T-helper 1 cell treated with Interleukin-12 subunit alpha and Interleukin-12 subunit beta and Interleukin-4 antibody, amounts not matched to agents 30 ng/mL and 1 ng/mL, for 36 hours (primary cell): ENCODE measurements at places on chromosomes 5 and 9. TPM values are rescaled to one million over a fixed set of nuclear protein-coding genes. Genes with fewer than 3 reads are reported as not detected.

LEAP2 gene
- 2.7 and 3.8 TPM in 2 replicates for total RNA-seq

MYMK gene
- total RNA-seq, result not detected in 2 replicates

TLX3 gene
- not detected in 2 replicates for total RNA-seq

NMUR2 gene
- not detected in 2 replicates for total RNA-seq

KCNV2 gene
- total RNA-seq, result not detected in 2 replicates

SLC1A1 gene
- 0.12 and 0.32 TPM in 2 replicates for total RNA-seq

RGMB gene
- total RNA-seq, result 0.22 and 0.37 TPM in 2 replicates

DMGDH gene
- 1.3 TPM in 1 of 2 replicates, not detected in the other for total RNA-seq

FAM221B gene
- not detected in 2 replicates for total RNA-seq
